ENCODE measurements at places on chromosomes 1 and 21. TPM values are rescaled to one million over a fixed set of nuclear protein-coding genes. Genes with fewer than 3 reads are reported as not detected.
A peak's percentile ranks its signal among the peaks of the same experiment; 100 is the strongest.

Gene DLGAP3
- 0.07 TPM for total RNA-seq

Gene NEK2
- 45.6 TPM for total RNA-seq

Gene KRTAP11-1
- total RNA-seq, result not detected

Gene LCE1A
- total RNA-seq, result not detected

Gene RIPK4
- not detected for total RNA-seq

Gene CFHR5
- total RNA-seq, result not detected

Gene LCE2A
- not detected for total RNA-seq

Gene HAO2
- total RNA-seq, result not detected

Gene SLC30A2
- 0.11 TPM for total RNA-seq

Gene AK5
- not detected for total RNA-seq

Gene PTPN14
- 0.29 TPM for total RNA-seq

DNA sequence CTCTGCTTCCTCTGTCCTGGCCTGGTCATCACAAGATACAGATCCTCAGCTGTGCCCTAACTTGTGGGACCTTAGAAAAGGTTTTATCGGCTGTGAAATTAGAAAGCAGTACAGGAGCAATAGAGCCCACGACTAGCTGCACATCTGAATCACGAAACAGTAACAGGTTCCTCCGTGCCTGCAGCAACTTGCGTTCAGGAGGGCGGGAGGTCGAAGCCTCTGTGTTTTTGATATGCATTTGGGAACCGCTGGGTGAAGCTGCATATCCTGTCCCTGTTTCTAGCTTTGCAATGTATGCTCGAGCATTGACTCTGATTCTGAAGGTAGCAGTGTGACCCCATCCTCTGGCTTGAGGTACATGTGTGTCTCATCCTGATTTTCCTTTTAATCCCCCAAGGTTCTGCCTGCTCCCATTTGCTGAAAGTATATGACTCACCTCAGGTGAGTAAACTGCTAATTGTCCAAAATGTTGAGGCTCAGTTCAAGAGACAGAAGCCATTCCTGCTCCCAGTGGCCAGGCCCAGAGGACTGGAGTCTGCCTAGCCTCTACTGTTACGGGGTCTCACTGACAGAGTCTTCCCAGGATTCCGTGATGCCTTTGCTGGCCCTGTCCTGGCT lies 44.3 kb downstream of the SCCPDH start:
- peaks cover 32% of the 10 kb centered on the region for H3K36me3 ChIP-seq
- no peaks in the 10 kb centered on the region for H3K4me1 ChIP-seq
- H3K27ac ChIP-seq, result no peak overlapping the region
- DNase-seq, result no peak
- H3K4me3 ChIP-seq, result no peak overlapping the region

GRCh38 chr21:31335957-31336738 lies 7.9 kb downstream of the TIAM1 start:
- no peaks in the 10 kb centered on the region for H3K36me3 ChIP-seq
- no peak overlapping the region for H3K27ac ChIP-seq
- H3K4me3 ChIP-seq, result no peak overlapping the region
- no peak for DNase-seq
- H3K27me3 ChIP-seq, result peaks cover 7% of the 10 kb centered on the region
- H3K4me1 ChIP-seq, result no peaks in the 10 kb centered on the region

DNA sequence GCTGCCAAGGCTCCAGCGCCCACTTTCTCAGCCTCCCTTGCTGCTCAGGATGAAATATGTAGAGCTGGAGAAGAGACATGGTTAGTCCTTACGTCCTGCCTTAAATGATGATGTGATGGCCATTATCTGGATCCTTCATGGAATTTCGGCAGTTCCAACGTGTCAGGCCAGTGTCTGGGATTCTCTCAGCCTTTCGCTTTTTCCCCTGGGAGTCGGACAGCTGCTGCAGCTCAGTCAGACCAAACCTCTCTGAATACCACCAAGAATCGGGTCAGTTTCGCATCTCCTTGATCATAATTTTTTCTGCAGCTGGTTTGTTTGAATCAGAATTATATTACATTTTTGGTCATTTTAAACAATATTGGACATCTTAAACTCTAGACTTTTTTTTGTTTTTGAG lies 22.3 kb upstream of the KLHDC8A start:
- H3K4me3 ChIP-seq, result no peak overlapping the region
- no peak overlapping the region for H3K27ac ChIP-seq
- H3K36me3 ChIP-seq, result no peaks in the 10 kb centered on the region
- H3K27me3 ChIP-seq, result peaks cover 40% of the 10 kb centered on the region

- H3K36me3 ChIP-seq, result no peaks in the 10 kb centered on the region
- peaks cover 2% of the 10 kb centered on the region for H3K4me1 ChIP-seq
- H3K4me3 ChIP-seq, result no peak overlapping the region
- H3K27me3 ChIP-seq, result peaks cover 64% of the 10 kb centered on the region
Observed at GRCh38 chr21:32413015-32413504, 554 bp downstream of the EVA1C start.

DNA sequence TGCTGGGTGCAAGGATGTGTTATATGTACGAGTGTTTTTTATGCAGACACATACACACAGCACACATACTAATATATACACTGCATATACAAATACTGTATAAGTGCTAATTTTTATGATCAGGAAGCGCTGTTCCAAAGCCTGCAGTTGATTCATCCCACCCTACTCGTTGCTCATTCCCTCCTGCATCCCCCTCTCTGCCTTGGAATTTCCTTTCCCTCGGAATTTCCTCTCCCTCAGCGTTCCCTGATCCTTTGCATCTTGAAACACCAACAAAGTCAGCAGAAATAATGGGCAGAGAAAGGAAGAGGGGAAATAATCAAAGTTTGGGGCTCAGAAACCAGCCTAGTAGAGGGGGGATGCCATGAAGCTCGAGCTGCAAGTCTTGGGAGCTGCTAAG lies 98.9 kb downstream of the CSMD2 start:
- no peak overlapping the region for H3K27ac ChIP-seq
- no peak overlapping the region for H3K4me3 ChIP-seq
- no peak for DNase-seq
- no peaks in the 10 kb centered on the region for H3K27me3 ChIP-seq
- H3K36me3 ChIP-seq, result no peaks in the 10 kb centered on the region

GRCh38 chr21:16185766-16186165 lies 456.0 kb downstream of the USP25 start:
- no peaks in the 10 kb centered on the region for H3K36me3 ChIP-seq
- H3K4me1 ChIP-seq, result no peaks in the 10 kb centered on the region
- no peak for DNase-seq
- no peak overlapping the region for H3K4me3 ChIP-seq

DNA sequence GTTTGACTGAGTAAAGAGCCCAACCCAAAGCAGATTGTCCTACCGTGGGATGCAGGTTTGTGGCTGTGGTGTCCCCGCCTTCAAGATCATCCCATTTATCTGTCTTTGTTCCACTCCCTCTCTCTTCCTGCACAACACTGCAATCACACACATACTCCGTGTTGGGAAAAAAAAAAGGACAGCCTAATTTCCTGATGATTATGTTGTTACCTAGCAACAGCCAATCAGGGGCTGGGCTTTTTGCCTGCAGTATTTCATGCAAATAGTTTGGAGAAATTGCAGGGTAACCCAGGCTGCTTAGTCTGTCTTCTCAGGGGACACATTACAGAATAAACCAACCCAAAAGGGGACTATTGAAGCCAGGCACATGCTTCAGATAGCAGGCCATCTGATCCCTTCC lies 38.3 kb downstream of the PHC2 start:
- DNase-seq, result no peak
- H3K4me1 ChIP-seq, result peaks cover 24% of the 10 kb centered on the region
- no peak overlapping the region for H3K27ac ChIP-seq

- no peak for DNase-seq
- H3K4me3 ChIP-seq, result no peak overlapping the region
- no peak overlapping the region for H3K27ac ChIP-seq
Observed at GRCh38 chr1:159172614-159173291, 1.3 kb downstream of the CADM3 start.

- peaks cover 83% of the 10 kb centered on the region for H3K27me3 ChIP-seq
- H3K4me1 ChIP-seq, result peaks cover 13% of the 10 kb centered on the region
- H3K27ac ChIP-seq, result no peak overlapping the region
- H3K4me3 ChIP-seq, result no peak overlapping the region
- no peaks in the 10 kb centered on the region for H3K36me3 ChIP-seq
Observed at GRCh38 chr1:208040821-208041297, 129.9 kb upstream of the CD34 start.

DNA sequence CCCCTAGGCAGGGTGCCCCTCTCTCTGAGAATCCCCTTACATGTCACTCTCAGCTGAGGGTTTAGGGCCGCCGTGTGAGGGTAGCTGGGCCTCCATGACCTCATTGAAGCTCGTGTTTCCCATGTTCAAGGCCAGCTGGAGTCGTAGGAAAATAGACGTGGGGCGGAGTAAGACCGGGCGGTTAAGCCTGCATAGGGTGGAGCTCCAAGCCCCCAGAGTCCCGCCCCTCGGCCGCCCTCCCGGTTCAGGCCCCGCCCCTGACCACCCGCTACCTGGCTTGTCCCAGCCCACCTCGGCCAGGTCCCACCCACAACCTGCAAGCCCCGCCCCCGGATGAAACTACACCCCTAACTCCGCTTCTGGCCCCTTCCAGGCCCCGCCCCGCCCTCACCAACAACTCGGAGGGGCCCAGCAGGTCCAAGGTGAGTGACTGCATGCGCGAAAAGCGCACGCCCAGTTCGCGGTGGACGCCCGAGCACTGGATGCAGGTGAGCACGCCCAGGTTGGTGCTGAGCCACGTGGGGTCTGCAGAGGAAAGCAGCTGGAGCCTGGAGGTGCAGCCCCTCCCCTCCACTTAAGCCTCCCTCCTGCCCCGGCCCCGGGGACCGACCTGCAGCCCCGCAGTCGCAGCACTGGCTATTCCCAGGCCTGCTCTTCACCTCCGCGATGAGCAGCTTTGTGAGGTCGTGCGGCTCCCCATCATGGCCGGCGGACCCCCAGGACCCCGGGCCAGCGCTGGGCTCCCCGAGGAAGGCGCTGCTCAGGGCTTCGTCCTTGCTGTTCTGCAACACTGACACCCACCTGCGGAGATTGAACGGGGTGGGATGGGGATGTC lies 12.2 kb upstream of the TCEA3 start:
- no peak overlapping the region for H3K4me3 ChIP-seq
- H3K27ac ChIP-seq, result peak overlapping the region; percentile 62
- peak; percentile 100 for DNase-seq

GRCh38 chr1:23383577-23384311 lies 14.1 kb upstream of the ZNF436 start:
- no peak for DNase-seq
- H3K4me1 ChIP-seq, result peaks cover 19% of the 10 kb centered on the region
- H3K4me3 ChIP-seq, result no peak overlapping the region
- H3K36me3 ChIP-seq, result no peaks in the 10 kb centered on the region

GRCh38 chr1:109770331-109771095 lies 6.8 kb upstream of the EPS8L3 start:
- no peaks in the 10 kb centered on the region for H3K36me3 ChIP-seq
- no peak for DNase-seq
- no peak overlapping the region for H3K4me3 ChIP-seq
- no peak overlapping the region for H3K27ac ChIP-seq
- peaks cover 30% of the 10 kb centered on the region for H3K27me3 ChIP-seq

GRCh38 chr1:30129001-30129408 lies 594.4 kb downstream of the MATN1 start:
- peaks cover 31% of the 10 kb centered on the region for H3K4me1 ChIP-seq
- no peaks in the 10 kb centered on the region for H3K36me3 ChIP-seq
- H3K4me3 ChIP-seq, result no peak overlapping the region
- H3K27ac ChIP-seq, result no peak overlapping the region
- peak; percentile 77 for DNase-seq

- no peak for DNase-seq
- no peaks in the 10 kb centered on the region for H3K27me3 ChIP-seq
- no peaks in the 10 kb centered on the region for H3K4me1 ChIP-seq
- no peak within 1 kb of the TSS for H3K27ac ChIP-seq
Observed at GRCh38 chr21:30613836-30614235, at the start of gene KRTAP6-1. TSS of gene KRTAP6-1 (minus strand) at chr21:30613930. CDS start at chr21:30613904, 26 bp downstream.

GRCh38 chr1:81702079-81702715 lies 98.5 kb upstream of the ADGRL2 start:
- no peaks in the 10 kb centered on the region for H3K4me1 ChIP-seq
- H3K27ac ChIP-seq, result no peak overlapping the region
- H3K4me3 ChIP-seq, result no peak overlapping the region
- no peak for DNase-seq
- no peaks in the 10 kb centered on the region for H3K36me3 ChIP-seq
- no peaks in the 10 kb centered on the region for H3K27me3 ChIP-seq

DNA sequence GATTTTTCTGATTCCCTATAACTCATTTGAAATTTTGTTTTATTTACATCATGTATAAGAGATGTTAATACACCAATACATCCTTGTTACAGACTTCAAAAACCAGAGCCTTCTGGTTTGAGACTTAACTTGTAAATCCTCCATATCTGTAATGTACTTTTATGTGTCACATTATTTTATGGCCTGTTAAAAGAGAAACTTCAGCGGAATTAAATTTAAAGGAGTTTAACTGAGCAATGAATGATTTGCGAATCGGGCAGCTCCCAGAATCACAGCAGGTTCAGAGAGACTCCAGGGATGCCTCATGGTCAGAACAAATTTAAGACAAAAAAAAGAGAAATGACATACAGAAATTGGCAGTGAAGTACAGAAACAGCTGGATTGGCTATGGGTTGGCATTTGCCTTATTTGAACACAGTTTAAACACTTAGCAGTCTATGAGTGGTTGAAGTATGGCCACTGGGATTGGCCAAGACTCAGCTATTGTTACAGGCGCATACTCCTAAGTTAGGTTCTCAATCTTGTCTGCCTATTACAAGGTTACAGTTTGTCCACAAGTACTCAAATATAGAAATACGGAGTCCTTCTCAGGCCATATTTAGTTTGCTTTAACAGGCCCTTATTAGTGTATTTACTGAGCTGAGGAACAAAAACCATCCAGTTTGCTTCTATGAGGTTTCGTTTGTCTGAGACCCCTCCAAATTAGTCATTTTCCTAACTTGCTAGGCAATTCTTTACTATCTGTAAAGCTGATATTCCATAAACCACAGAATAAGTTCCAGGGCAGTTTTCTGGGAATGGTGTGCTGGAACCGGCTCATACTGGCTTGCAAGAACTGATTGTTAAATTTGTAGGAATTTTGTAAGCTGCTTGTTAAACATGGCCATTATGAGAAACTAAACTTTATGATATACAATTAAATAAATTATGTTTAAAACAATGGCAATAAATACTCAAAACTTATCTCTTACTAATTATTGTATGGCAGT lies 56.2 kb upstream of the WDR26 start:
- H3K36me3 ChIP-seq, result no peaks in the 10 kb centered on the region
- no peak for DNase-seq
- H3K27ac ChIP-seq, result no peak overlapping the region
- no peak overlapping the region for H3K4me3 ChIP-seq
- H3K4me1 ChIP-seq, result no peaks in the 10 kb centered on the region

GRCh38 chr1:17881761-17882160 lies 126.6 kb downstream of the ACTL8 start:
- H3K36me3 ChIP-seq, result no peaks in the 10 kb centered on the region
- no peak overlapping the region for H3K4me3 ChIP-seq
- no peaks in the 10 kb centered on the region for H3K4me1 ChIP-seq
- H3K27me3 ChIP-seq, result no peaks in the 10 kb centered on the region
- H3K27ac ChIP-seq, result no peak overlapping the region

DNA sequence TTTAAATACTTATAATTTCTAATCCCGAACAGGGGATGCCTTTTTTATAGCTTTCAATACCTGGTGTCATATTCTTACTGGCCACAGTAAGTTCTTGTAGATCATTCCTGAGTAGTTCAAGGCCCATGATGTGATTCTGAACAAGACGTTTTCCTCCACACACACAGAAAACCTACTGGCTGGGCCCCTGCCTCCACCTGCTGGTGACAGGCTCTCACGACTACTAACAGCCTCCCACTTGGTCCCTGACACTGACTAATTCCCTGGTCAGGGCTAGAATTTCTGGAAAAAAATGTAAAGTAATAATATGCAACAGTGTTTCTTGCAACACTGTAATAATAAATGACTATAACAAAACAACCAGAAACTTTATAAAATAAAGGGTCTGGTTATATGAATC lies 50.4 kb upstream of the RIPK4 start:
- DNase-seq, result peak; percentile 65
- no peak overlapping the region for H3K27ac ChIP-seq
- peaks cover 19% of the 10 kb centered on the region for H3K4me1 ChIP-seq
- no peak overlapping the region for H3K4me3 ChIP-seq
- H3K36me3 ChIP-seq, result peaks cover 30% of the 10 kb centered on the region

Measured in K562 (cell line).